ENCODE measurements at places on chromosomes 16 and 17. TPM values are rescaled to one million over a fixed set of nuclear protein-coding genes. Genes with fewer than 3 reads are reported as not detected.
A peak's percentile ranks its signal among the peaks of the same experiment; 100 is the strongest.

Gene PRCD
- 1.3 TPM for total RNA-seq

Gene MYOCD
- 13.7 TPM for total RNA-seq

Gene COPRS
- 51.2 TPM for total RNA-seq

Gene CPHXL2
- not detected for total RNA-seq

Gene TBC1D3E
- total RNA-seq, result not detected

Gene CDC27
- total RNA-seq, result 102 TPM

Gene USP43
- total RNA-seq, result 3.8 TPM

Gene ABCC6
- 2.1 TPM for total RNA-seq

Gene OR1A2
- total RNA-seq, result not detected

Gene KCNAB3
- total RNA-seq, result 2.6 TPM

DNA sequence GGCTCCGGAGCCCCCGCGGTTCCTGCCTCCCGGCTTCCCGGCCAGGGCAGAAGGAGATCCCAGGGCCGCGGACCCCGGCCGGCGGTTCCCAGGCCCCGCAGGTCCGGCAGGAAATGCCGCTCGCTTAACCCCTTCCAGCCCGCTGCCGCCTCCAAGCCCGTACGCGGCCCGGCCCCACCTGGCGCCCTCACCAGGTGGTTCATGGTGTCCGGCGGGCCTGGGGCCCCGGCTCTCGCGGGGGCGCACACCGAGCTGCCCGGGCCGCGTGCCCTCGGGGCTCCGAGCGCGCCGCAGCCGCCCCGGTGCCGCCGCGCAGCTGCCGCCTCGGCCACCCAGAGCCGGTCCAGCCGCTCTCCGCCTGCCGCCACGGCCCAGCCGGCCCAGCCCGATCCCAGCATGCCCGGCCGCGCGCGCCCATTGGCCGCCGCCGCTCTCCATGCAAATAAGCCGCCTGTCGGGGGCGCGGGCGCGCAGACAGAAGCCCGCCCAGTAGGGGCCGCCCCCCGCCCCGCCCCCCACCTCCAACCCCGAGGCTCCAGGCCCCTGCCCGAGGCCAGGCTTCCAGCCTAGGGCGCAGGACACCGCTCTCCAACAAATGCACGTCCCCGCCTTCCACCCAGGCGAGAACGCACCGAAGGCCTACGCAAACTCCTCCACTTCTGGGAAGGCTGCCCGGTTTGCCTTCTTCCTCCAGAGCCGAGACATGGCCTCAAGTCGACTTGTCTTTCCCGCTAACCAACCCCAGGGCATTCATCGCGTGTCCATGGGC lies at the start of gene BCAR1:
Gene BCAR1, minus strand, starts transcription at position 345 of the 769 bp plus-strand sequence. Its CDS starts 142 bp downstream, at position 203.
- peak; percentile 95 for DNase-seq

- no peak for DNase-seq
Measured at GRCh38 chr16:58211245-58211644, 13.3 kb upstream of the CSNK2A2 start.

DNA sequence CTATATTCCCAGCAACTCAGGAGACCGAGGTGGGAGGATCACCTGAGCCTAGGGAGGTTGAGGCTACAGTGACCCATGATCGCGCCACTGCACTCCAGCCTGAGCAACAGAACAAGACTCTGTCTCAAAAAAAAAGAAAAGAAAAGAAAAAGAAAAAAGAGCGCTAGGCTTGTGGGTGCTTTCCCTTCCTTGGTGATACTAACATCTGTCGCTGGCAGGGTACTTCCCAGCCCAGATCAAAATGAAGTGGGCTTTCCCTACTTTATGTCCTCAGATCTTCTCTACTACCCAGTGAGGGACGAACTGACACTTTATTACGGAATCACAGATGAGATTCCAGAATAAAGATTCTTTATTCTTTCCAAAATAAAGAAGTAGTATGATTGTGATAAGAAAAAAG lies 103.8 kb upstream of the NOL11 start:
- no peak for DNase-seq

- DNase-seq, result no peak
Measured at GRCh38 chr16:23796941-23797340, 38.8 kb upstream of the PRKCB start.

GRCh38 chr17:60381958-60382357 lies 10.0 kb downstream of the USP32 start:
- DNase-seq, result no peak

- DNase-seq, result no peak
Measured at GRCh38 chr16:70391446-70391845, 44.7 kb downstream of the DDX19A start.

GRCh38 chr17:40437095-40437732 lies 6.0 kb upstream of the IGFBP4 start:
- no peak for DNase-seq

GRCh38 chr17:7141824-7142223 lies 27.2 kb upstream of the ASGR2 start:
- DNase-seq, result no peak

DNA sequence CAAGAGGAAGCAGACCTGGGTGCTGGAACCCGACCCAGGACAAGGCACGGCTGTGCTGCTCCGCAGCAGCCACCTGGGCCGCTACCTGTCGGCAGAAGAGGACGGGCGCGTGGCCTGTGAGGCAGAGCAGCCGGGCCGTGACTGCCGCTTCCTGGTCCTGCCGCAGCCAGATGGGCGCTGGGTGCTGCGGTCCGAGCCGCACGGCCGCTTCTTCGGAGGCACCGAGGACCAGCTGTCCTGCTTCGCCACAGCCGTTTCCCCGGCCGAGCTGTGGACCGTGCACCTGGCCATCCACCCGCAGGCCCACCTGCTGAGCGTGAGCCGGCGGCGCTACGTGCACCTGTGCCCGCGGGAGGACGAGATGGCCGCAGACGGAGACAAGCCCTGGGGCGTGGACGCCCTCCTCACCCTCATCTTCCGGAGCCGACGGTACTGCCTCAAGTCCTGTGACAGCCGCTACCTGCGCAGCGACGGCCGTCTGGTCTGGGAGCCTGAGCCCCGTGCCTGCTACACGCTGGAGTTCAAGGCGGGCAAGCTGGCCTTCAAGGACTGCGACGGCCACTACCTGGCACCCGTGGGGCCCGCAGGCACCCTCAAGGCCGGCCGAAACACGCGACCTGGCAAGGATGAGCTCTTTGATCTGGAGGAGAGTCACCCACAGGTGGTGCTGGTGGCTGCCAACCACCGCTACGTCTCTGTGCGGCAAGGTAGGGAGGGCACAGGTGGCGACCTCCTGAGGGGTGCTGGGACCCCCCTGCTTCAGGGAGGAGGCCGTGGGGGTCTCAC lies 667 bp downstream of the FSCN2 start:
- DNase-seq, result no peak

- DNase-seq, result no peak
Measured at GRCh38 chr17:41008811-41009210, at the start of gene KRTAP3-1. Gene KRTAP3-1 (minus strand): TSS chr17:41009128. CDS start chr17:41009074, 54 bp downstream.

DNA sequence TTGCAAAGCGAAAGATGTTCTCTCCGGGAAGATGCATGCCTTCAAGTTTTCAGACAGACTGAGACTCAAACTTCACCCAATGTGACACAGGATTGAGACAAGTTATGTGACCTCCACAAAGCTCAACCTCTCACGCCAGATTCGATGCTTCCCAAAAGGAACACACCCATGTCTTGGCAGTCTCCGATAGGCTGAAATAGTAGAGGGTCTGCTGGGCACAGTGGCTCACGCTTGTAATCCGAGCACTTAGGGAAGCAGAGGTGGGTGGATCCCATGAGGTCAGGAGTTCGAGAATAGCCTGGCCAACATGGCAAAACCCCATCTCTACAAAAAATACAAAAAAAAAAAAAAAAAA lies 22.1 kb downstream of the ZFHX3 start:
- DNase-seq, result no peak

GRCh38 chr17:27566671-27567562 lies 64.1 kb upstream of the LGALS9 start:
- DNase-seq, result no peak

DNA sequence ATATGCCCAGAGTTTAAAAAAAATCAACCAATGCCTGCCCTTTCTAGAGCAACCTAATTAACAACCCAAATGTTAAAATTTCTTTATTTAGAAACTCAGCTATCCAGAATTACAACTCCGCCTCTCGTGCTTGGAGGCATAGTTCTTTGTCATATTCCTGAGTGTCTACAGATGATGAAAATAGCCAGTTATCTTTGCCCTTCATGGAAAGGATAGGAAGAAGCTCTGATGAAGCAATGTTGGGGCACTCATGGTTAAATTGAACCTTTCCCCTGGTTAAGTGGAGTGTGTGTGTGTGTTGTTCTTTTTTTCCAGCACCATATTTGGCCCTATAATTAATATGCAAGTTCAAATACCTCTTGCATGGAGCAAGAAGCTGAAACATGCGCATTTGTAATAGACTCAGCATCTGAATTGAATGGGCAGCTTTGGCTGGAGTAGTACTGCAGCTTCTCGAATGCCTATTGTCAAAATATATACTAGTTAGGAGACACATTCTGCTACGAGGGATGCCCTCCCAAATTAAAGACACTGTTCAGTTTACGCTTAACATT lies 506.2 kb downstream of the WWOX start:
- DNase-seq, result no peak

- DNase-seq, result peak; percentile 8
Measured at GRCh38 chr16:66205287-66206231, 160.9 kb upstream of the CDH5 start.

GRCh38 chr16:66182592-66182991 lies 183.9 kb upstream of the CDH5 start:
- DNase-seq, result peak; percentile 25

DNA sequence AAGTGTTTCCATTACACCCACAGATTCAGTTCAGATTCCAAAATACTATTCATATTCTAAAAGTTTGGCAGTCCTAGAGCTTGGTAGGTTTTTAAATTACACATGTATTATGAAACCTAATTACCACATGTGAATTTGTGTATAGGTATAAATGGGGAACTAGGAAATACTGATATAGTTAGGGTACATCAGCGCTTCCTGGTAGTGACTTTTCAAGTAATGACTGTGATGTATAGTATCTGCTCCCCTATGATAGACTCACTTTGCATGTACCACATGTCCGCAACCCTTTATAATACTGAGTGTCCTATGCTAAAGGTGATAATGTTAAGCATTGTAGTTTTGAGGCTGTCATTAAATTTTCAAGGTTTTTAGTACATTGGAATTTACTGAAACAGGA lies 22.9 kb downstream of the CDK12 start:
- no peak for DNase-seq

DNA sequence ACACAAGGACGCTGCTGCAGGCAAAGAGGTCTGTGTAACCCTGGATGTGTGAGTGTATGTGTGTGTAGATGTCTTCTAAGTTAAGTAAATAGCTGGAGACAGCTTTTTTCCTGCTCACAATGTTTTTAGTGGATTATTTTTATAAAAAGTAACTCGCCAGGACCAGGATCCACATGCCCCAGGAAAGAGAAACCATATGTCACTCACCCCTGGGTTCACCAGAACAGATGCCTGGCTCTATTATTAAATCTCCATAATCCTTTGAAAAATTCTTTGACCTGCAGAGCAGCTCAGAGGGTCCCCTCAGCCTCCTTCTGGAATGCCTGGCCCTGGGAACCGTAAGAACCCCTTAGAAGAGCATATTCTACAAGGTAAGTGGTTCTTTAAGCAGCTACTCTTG lies 18.0 kb downstream of the ABCC12 start:
- no peak for DNase-seq

DNA sequence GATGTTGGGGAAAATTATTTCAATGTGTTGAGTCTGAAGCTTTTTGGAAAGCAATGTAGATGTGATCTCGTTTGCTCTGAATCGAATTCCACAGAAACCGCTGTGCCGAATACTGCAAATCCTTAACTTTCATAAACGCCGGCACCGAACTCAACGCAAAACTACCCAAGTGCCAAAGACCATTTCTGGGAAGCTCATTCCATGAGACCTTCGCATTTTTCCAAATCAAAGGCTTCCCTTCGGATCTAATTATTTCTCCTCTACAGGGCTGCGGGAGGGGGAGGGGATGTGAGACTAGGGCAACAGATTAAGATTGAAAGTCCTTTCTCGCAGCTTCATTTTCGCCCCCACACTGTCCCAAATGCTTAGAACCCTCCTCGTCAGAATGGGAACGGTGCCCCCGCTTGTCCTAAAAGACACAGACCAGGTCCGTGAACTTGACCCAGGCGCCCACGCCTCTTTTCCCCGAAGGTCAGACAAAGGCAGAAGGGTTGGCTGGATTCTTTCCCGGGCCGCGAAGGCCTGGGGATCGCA lies 4.0 kb downstream of the PRAC1 start:
- DNase-seq, result no peak

- no peak for DNase-seq
Measured at GRCh38 chr17:7045492-7046126, 1.7 kb upstream of the SLC16A11 start.
